ENCODE measurements at places on chromosomes 1 and 21. TPM values are rescaled to one million over a fixed set of nuclear protein-coding genes. Genes with fewer than 3 reads are reported as not detected.

GPR37L1 gene
- total RNA-seq = 0.05 TPM

ARL8A gene
- 19.2 TPM for total RNA-seq

CCDC28B gene
- 17.3 TPM for total RNA-seq

NGF gene
- 5.8 TPM for total RNA-seq

- DNase-seq = no peak
These were observed 37.7 kb downstream of the CD34 start for GRCh38 chr1:207873055-207873890.

DNA sequence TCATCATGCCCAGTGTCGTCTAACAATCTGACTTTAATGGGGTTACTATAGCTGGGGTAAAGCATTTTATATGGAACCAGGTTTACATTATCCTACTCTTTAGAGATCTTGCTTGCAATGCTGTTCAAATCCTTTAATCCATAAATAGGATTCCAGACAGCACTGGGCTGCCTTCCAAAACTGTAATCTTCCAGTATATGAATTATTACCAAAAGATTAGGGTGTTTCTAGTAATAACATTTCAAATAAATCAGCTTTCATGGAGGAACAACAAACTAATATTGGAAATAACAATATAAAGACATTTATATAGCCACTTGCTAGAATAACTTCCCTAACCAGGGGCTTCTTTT is 88.6 kb upstream of the PLXNA2 start:
- DNase-seq = peak; percentile 50

DNA sequence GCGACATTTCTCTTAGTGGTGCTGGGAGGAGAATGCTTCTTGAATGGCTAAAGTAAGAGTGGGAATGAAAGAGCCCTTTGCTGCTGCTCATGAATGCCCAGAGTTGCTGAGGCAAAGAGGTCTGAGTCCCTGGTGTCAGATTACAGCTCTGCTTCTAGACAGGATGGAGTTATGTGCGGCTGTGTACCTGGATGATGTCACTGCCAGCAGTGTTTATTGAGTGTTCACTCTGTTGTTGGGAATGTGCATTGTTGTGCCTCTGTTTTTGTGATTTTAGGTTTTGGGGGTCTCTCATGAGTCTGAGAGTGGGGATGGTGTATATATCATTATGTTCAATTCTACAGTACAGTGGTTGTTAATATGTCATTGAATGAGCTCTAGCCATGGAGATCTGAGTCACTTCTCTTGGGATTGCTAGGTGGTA is 2.7 kb downstream of the CDC14A start:
- peak; percentile 39 for DNase-seq

Measured in urinary bladder (tissue), 4 donors.